Osteoblast (primary cell): ENCODE measurements at places on chromosomes 12 and 14. TPM values are rescaled to one million over a fixed set of nuclear protein-coding genes. Genes with fewer than 3 reads are reported as not detected.

Gene CACNA1C
- 19.2 and 22.4 TPM in 2 replicates for total RNA-seq

Gene ACAD10
- total RNA-seq: 18.1 and 19.4 TPM in 2 replicates

Gene ZBTB39
- 4.4 and 4.7 TPM in 2 replicates for total RNA-seq

Gene TRIM9
- 0.59 and 1.1 TPM in 2 replicates for total RNA-seq

Gene RPL10L
- total RNA-seq: not detected in 2 replicates

Gene IL23A
- not detected in 2 replicates for total RNA-seq

Gene MYG1
- 32.9 and 34.2 TPM in 2 replicates for total RNA-seq

Gene NANOG
- total RNA-seq: under 0.01 TPM in 1 of 2 replicates, not detected in the other

Gene FOXA1
- 0.36 TPM in 1 of 2 replicates, not detected in the other for total RNA-seq

Gene IFNG-AS1
- under 0.01 and 0.29 TPM in 2 replicates for total RNA-seq

Gene CLBA1
- total RNA-seq: 11.5 and 12.3 TPM in 2 replicates

Gene PROX2
- total RNA-seq: not detected in 2 replicates

Gene IGFBP6
- total RNA-seq: 431 and 577 TPM in 2 replicates

Gene PTPRB
- 0.29 and 1.1 TPM in 2 replicates for total RNA-seq

Gene SLC38A4
- total RNA-seq: 0.72 and 1.2 TPM in 2 replicates

Gene MRPS35
- total RNA-seq: 51.9 and 53.9 TPM in 2 replicates

Gene ATG2B
- total RNA-seq: 35.1 and 43.0 TPM in 2 replicates

Gene LUM
- 1,762 and 1,965 TPM in 2 replicates for total RNA-seq

Gene RNF34
- total RNA-seq: 41.6 and 46.6 TPM in 2 replicates

Gene CACNA2D4
- total RNA-seq: 0.72 and 0.88 TPM in 2 replicates

Gene REM2
- total RNA-seq: 0.29 and 0.36 TPM in 2 replicates

Gene KRT72
- total RNA-seq: not detected in 2 replicates

Gene POTEM
- total RNA-seq: not detected in 2 replicates

Gene P2RX2
- total RNA-seq: not detected in 2 replicates

Gene OR4E2
- not detected in 2 replicates for total RNA-seq

Gene OS9
- total RNA-seq: 152 and 211 TPM in 2 replicates

Gene CELA1
- total RNA-seq: not detected in 2 replicates

Gene ATP23
- total RNA-seq: 5.1 and 6.2 TPM in 2 replicates

Gene ZNF385A
- total RNA-seq: 0.72 and 0.88 TPM in 2 replicates

Gene RFX4
- total RNA-seq: not detected in 2 replicates

Gene ADAMTS20
- under 0.01 TPM in 1 of 2 replicates, not detected in the other for total RNA-seq

Gene JPH4
- total RNA-seq: not detected in 2 replicates

Gene LHX5
- not detected in 2 replicates for total RNA-seq

Gene PLEKHH1
- total RNA-seq: 0.59 and 1.1 TPM in 2 replicates

Gene DCP1B
- 13.0 and 15.3 TPM in 2 replicates for total RNA-seq

Gene SLC35E3
- total RNA-seq: 4.1 and 5.8 TPM in 2 replicates

Gene MYF6
- total RNA-seq: not detected in 2 replicates

Gene SIX1
- total RNA-seq: 18.1 and 21.5 TPM in 2 replicates

Gene KCNK10
- under 0.01 TPM in 2 replicates for total RNA-seq

Gene CCDC175
- total RNA-seq: not detected in 2 replicates
